ENCODE measurements at places on chromosomes 6 and 20.

DNA sequence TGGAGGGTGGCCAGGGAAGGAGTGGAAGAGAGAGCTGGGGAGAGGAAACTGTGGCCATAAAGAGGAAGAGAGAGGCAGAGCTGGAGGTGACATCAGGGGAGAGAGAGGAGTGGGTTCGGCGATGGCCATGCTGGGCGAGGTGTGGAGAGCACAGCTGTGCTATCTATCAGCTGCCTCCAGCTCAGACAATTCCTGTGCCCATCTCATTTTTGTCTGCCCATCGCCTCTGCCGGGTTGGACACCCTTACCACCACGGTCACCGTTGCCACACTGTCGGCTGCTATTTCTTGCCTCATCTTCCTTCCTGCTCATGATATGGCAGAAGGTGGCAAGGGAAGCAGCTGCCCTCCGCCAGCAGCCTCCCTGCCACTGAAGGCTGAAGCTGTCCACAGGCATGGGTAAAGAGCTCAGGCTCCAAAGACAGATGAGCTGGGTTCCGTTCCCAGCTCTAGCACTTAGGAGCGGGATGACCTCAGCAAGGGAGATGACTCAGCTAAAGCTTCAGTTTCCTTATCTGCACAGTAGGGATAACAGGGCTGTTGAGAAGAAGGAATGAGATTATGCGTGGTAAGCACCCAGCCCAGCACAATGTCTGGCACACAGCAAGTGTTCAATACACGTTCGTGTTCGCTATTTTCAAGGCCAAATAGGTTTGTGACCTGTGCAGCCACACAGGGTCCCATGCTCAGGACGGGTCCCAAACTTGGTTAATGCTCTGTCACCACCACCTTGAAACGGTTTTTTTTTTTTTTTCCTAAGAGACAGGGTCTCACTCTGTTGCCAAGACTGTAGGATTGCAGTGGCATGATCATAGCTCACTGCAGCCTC, 21.9 kb upstream of the TAF8 start:
- no peak for DNase-seq

- no peak for DNase-seq
Measured at GRCh38 chr6:42229506-42230119, 12.0 kb upstream of the MRPS10 start.

DNA sequence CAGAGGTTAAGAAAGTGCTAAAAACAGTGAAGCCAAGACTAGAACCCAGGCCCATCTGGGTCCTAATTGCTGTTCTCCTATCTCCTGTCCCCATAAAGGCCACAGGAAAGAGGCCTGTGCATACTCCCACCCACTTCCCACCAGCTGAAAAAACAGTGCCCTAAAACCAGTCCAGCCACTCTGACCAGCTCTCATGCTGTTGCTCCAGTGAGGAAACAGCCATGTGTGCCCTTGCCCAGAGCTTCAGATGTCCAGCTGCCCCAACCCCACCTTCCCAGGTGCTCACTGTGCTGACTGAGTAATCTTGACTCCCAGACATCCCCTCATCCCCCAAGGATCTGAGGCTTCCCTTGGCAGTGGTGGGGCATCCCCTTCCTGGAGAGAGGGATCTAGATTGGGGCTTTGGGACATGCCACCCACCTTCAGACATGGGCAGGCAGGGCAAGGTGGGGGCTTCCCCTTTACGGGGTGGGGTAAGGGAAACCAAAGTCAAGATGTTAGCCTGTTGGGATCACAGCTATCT, 28.7 kb downstream of the KCNK5 start:
- no peak for DNase-seq

GRCh38 chr6:90126181-90126580, 170.5 kb downstream of the BACH2 start:
- no peak for DNase-seq

- no peak for DNase-seq
Measured at GRCh38 chr6:141498977-141499376, 633.7 kb upstream of the GJE1 start.

DNA sequence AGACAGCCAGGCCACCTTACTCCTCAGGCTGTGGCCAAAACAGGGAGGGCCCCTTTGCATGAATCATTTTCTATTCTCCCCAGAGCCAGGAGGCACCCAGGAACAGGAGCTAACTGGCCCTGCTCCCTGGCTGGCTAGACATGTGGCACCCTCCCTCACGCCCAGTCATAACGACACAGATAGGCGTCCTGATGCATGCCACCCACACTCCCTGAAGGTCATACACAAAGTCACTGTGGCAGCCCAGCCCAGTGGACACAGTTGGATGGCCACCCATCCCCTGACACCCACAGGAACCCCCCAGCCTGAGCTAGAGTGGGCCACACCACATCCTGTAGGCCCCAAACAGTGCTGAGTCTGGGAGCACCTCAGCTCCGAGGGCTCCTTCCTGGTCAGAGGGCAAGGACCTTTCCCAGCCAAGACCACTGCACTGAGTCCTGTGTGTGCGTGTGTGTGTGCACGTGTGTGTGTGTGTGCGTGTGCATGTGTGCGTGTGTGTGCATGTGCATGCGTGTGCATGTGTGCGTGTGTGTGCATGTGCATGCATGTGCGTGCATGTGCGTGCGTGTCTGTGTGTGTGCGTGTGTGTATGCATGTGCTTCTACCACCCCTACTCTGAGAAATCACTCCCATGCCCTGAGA, 21.6 kb downstream of the TFEB start:
- no peak for DNase-seq

DNA sequence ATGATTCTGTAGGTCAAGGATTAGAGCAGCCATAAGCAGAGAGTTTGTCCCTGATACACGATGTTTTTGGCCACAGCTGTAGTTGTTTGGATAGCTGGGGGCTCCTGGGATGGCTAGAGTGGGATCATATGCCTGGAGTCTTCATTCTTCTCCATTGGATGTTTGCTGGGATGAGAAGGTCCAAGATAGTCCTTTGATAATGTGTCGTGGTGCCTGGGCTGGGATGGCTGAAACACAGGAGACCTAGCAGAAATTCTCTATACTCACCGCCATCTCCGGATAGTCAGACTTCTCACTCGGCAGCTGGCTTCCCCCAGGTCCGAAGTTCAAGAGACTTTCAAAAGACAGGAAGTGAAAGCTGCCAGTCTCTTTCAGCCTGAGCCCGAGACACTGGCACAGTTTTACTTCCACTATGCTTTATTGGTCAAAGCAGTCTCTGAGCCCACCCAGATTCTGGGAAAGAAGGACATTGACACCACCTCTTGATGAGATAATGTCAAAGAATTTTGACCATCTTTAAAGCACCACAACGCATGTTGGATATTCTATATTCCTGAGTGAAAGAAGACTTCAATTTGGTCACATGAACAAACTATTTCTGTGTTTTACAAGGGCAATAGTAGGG, 16.0 kb downstream of the MARCKS start:
- no peak for DNase-seq

DNA sequence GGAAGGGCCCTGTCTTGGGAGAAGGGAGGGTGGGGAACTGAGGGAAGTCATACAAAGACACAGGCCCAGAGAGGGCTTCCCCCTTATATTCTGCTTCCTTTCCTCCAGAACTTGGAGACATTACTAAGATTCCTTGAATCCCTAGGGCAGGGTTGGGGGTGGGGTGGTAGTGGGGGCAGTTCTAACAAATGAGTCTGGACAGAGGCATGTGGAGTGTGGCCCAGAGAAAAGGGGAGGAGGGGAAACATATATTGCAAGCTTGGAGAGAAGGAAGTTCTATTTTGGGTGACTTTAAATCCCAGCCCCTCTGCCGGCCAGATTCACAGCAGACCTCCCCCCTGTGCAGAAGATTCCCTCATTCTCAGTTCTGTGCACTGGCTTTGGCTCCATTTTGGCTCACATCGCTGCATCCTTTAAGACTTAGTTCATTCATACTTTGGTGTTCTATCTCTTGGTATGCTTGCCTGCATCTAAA, 43.7 kb downstream of the DAAM2 start:
- DNase-seq: no peak

GRCh38 chr20:3209257-3209945, at the start of gene ITPA:
Gene ITPA, plus strand, starts transcription at chr20:3209498. Its CDS starts 54 bp downstream, at chr20:3209552.
- DNase-seq: peak; percentile 41

- DNase-seq: no peak
Measured at GRCh38 chr6:112065426-112065986, 11.6 kb downstream of the CCN6 start.

DNA sequence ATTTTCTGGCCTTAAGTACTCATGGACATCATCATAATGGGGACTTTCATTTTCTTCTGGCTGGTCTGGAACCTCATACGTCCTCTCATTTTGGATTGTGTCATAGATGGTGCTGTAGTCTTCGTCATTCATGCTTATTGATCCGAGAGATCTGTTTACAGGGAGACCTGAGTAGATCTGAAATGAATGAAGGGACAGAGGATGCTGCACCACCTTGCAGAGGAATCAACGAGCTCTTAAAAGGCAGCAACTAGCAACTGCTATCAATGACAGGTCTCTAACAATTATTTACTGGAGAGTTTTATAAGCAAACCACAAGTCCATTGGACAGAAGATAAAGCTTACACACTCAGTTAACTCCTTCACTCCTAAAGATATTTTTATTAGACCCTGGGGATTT, 49.7 kb upstream of the ENPP4 start:
- no peak for DNase-seq

- DNase-seq: no peak
Measured at GRCh38 chr20:945841-946240, 29.7 kb upstream of the ANGPT4 start.

- DNase-seq: no peak
Measured at GRCh38 chr6:158897236-158897635, 78.1 kb upstream of the EZR start.

- no peak for DNase-seq
Measured at GRCh38 chr20:45226287-45226686, 5.1 kb downstream of the SEMG2 start.

DNA sequence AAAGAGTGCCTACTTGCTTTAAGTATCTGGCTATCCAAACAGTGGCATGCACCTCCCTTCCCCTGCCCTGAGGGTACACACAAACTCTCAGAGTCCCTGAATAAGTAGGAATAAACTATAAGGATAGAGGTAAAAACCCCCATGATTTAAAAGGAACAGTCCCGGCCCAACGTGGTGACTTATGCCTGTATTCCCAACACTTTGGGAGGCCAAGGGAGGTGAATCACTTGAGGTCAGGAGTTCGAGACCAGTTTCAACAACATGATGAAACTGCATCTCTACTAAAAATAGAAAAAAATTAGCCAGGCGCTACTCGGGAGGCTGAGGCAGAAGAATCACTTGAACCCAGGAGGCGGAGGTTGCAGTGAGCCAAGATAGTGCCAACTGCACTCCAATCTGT, 22.2 kb downstream of the SAMHD1 start:
- DNase-seq: no peak

DNA sequence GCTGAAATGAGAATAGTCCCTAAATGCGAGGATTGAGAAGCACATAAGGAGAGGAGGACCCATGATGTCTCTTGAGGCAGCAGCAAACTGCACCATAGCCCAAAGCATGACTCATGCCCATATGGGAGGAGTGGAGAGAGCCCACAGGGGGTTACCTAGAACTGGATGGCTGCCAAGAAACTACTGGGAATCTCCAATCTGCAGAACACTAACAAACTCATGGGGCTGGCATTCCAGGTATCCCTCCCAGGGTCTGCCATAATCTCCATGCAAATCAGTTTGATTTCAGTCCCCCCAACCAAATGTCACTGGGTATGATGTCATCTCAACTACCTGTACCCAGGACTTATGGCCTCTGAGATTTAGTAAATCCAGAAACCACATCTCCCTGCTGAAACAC, 410.5 kb downstream of the PTPRT start:
- DNase-seq: no peak

- DNase-seq: no peak
Measured at GRCh38 chr6:16998461-16998860, 103.4 kb upstream of the STMND1 start.

DNA sequence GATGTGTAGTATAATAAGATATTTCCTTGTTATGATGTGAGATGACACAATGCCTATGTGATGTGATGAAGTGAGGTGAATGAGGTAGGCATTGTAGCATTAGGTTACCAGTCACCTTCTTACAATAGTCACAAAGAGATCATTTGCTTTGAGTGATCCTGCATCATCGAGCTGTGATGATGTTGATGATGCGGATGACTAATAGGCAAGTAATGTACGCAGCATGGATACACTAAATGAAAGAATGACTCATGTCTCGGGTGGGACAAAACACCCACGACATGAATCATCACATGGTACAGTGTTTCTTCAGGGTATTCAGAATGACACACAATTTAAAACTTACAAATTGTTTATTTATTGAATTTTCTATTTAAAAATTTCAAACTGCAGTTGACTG, 806.3 kb upstream of the GJE1 start:
- peak; percentile 5 for DNase-seq

DNA sequence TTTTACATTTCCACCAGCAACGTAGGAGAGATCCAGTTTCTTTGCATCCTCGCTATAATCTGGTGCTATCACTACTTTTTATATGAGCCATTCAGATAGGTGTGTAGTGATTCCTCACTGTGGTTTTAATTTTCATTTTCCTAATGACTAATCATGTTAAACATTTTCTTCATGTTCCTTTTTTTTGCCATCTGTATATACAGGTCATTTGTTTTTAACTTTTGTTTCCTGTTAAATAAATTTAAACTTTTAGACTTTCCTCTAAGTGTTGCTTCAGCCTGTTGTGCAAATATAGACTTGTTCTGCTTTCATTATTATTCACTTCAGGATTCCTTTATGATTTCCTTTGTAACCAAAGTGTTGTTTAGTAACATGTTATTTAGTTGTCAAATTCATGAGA, 697.4 kb downstream of the PTPRT start:
- no peak for DNase-seq

GRCh38 chr6:53544217-53544469, 758 bp downstream of the GCLC start:
- no peak for DNase-seq

GRCh38 chr20:29878777-29879442, 1378.6 kb upstream of the DEFB115 start:
- no peak for DNase-seq

DNA sequence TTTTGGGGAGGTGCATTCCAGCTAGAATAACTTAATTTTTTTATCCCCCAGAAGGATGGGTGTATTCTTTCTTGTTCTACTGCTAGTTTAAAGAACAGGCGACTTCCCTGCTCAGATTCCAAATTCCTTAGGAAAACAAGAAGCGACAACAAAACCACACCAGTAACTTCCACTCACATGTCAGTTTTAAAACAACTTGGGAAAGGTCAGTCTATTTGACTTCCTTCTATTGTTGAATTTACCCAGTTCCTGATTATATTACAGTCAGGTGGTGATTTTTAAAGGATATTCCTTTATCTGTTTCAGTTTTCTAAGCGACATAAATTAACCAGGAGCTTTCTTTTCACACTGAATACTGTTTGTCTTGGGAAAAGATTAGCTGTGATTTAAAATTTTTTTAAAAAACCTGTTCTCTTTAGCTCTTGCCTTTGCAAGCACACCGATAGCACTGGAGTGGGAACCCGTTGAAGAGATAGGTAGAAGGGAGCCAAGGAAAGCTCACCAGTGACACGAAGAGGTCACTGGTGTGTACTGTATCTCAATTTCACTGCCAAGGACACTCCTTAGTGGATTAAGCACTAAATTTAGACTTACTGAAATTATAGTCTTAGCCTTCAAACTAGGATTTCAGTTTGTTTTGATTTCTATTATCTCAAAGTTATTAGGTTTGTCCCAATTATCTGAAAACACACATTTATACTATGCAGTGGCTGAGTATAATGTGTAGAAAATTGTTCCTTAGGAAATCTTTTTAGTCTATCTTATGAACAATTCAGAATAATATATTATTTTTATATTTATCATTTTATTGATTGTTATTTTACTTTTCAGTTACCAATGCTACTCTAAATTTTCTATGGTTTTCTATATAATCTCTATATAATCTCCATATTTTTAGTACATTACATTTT, 22.3 kb downstream of the MARCKS start:
- DNase-seq: no peak
